ENCODE measurements at places on chromosomes 6 and 20. TPM values are rescaled to one million over a fixed set of nuclear protein-coding genes. Genes with fewer than 3 reads are reported as not detected.

GRCh38 chr6:112939563-112939962, 592.4 kb downstream of the RFPL4B start:
- no peak for DNase-seq

DNA sequence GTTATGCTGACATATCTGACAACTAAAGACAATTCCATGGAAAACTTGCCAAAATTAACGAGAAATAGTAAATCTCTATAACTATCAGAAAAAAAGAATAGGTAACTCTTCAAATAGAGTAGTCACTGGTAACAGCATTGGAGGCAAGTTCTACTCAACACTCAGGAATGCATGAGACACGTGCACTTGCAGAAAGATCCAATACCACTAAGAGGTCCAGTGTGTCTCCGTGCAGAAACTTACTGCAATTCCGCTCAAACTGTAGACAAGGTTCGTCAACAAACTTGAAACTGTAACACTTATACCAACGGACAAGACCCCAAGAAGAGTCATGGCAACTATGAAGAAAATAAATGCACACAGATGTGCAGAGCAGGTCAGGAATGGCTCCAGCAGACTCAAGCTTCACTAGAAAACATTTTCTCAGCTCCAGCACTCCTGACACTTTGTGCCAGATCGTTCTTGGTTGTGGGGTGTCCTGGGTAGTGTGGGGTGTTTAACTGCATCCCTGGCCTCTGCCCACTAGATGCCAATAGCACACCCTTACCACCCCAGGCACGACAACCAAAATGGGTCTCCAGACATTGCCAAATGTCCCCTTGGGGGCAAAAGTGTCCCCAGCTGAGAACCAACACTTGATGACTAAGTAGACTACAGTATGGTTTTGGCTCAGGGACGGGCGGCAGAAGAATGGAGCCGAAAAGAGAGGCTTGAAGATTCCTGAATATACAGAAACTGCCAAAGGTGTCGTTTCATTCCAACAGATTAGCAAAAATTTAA, 134.8 kb downstream of the DTNBP1 start:
- no peak for DNase-seq

Gene PGC
- not detected for total RNA-seq

- no peak for DNase-seq
Observed at GRCh38 chr6:167668754-167669552, 157.8 kb upstream of the AFDN start.

DNA sequence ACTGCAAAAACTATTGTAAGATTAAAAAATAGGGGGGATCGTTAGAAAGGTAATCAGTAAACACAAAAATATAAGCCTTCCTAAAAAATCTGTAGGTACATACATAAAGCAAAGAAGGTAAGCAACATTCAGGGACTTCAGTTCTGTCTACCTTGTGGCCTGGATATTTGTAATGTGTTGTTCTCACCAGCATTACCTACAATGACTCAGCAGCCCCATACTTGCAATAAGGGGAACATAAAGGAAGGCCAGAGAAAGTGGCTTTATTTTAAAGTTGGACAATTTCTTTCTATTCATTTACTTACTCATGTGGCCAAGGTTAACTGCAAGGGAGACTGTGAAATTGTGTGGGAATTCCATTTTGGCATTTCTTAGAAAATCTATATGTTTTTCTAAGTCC, 277.2 kb upstream of the PREP start:
- DNase-seq, result no peak

Measured in MG63 (cell line).